ENCODE measurements at places on chromosomes 5 and 9.

GRCh38 chr9:69919461-69920061 lies 98.9 kb downstream of the CFAP95 start:
- DNase-seq: peak; percentile 59

DNA sequence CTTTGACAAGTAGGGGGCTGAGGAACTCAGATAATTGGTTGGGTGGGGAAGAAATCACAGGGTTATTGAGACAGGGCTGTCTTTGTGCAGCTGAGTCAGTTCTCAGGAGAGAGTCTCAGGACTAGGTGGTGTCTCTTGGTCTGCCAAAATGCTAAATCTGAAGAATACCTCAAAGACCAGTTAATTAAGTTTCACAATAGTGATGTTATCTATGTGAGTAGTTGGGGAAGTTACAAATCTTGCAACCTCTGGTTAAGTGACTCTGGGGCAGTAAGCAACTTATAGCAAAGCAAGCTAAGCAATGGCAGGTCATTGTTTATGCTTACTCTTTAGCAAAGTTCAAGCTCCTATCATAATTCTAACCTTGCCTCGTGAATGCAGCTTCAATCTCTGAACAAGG lies 53.6 kb downstream of the GIN1 start:
- DNase-seq: no peak

DNA sequence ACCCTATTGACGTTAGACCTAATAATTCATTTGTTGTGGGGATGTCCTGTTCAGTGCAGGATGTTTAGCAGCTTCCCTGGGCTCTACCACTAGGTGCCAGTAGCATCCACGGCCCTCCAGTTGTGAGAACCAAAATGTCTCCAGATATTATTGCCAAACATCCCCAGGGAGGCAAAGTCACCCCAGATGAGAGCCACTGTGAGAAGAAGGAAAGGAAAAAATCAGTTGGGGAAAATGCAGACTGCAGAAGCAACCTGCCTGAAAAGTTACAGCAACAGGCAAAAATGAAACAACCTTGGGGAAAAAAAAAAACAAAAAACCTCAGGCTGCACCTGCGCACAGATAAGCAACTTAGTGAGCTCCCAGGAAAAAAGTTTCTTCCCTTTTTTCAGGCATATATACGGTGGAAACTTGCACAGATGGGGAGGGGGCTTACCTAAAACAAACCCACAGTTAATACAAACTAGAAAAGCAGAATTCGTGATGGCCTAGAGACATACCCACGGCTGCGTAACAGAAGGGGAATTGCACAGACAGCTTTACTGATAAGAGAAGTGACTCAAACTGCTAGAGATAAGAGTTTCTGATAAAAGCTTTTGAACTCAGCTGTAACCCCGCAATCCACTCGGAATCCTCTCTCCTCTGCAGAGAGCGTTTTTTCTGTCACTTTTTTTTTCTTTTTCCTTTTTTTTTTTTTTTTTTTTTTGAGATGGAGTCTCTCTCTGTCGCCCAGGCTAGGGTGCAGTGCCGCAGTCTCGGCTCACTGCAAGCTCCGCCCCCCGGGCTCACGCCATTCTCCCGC lies 29.8 kb upstream of the FBP1 start:
- DNase-seq: peak; percentile 62

- no peak for DNase-seq
Measured at GRCh38 chr5:7094626-7095025, 301.3 kb upstream of the ADCY2 start.

DNA sequence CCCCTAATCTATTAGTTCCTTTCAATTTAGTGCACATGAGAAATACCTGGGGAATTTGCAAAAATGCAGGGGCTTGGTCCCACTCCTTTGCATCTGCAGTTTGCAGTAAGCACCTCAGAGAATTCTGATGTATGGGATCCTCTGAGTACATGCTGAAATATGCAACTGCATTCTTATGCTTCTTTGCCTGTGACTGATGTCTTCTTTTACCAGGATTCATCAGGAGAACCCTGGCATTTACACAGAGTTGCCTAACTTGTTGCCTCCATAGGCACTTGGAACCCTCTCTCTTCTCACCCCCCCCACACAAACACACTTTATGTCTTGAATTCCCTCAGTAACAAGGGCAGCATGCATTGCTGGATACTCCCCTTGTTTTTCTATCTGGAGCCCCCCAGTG lies 173.1 kb downstream of the KDM4C start:
- DNase-seq: no peak

DNA sequence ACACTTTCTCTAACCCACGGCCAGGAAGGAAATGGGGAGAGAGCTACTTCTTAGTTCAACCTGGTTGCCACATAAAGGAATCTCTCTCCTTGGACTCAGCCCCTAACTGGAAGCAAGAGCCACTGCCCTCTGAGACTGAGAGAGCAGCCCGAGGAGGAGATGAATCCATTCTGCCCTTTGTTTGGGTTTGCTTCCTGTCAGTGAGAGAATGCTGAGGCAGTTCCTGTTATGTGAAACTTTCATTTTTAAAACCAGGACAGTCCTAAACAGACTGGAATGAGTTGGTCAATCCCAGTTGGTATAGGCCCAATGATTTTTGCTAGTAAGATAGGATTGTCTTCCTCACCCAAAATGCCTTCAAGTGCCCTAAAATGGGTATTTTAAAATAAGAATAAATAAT lies 205.1 kb downstream of the NTRK2 start:
- DNase-seq: no peak

Data from A549 (cell line).